Activated gamma-delta T cell (primary cell): ENCODE measurements at places on chromosomes 7 and 10.

DNA sequence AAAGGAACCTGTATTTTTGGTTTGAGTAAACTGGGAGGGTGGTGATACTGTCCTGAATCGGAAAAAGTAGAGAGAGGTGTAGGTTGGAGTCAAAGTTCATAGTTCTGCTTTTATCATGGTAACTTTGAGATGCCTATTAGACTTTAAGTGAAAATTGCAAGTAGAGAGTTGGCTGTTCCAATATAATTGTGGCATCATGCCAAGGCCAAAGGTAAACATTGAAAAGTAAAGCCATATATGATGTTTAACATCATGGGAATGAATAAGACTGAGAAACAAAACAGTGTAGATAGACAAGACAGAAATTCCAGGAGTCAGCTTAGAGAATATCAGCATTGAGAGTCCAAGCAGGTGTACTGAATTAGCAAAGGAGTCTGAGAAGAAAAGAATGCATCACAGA, 570.9 kb downstream of the HTR7 start:
- DNase-seq, result no peak

- no peak for DNase-seq
Measured at GRCh38 chr7:29454899-29455451, 108.7 kb upstream of the PRR15 start.

GRCh38 chr7:90210981-90211380, 559 bp upstream of the STEAP2 start:
- no peak for DNase-seq

DNA sequence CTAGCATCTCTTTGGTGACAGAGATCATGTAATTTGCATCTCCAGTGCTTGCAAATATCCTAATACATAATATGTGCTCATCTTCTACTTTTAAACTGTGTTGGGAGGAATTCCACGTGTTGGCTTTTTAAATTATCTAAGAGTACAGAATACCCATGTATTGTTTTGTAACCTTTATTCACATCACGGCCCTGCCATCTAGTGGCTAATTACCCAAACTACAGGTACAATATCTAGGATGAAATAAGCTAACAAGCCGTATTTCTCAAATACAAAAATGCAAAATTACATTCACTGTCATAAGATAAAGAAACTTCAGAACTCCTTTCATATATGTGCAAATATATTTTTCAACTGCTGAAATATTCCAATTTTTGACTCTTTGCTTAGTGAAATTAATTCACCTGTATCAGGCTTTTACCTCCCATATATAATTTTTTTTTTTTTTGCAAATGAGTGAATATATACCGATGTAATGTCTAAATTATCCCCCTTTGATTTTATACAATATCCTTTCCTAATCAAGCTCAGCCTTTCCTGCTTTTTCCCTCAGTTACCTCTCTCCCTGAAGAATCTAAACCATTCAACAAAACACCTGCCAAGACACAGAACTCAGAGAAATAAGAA, 30.3 kb upstream of the LSM8 start:
- DNase-seq, result no peak

DNA sequence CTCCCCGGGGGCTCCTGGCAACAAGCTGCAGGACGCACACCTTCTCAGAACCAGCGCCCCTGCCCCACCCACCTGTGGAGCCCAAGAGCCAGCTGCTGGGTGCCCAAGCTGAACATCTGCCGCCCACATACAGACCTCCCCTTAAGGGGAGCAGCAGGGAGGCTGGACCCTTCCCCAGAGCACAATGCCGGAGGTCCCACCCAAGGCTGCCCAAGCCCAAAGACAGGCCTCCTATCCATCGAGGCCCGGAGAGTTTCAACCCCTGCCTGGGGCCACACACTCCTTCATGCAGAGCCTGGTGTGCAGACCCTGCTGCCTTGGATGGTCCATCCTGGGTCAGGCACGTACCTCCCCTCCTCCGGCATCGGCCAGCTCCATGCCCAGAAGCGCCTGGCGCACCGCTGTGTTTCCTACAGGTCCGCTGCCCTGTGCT, 48.7 kb downstream of the VIPR2 start:
- no peak for DNase-seq

- DNase-seq, result no peak
Measured at GRCh38 chr7:32093415-32094408, 23.5 kb upstream of the PDE1C start.

GRCh38 chr7:33979807-33980355, 74.5 kb downstream of the BMPER start:
- no peak for DNase-seq

DNA sequence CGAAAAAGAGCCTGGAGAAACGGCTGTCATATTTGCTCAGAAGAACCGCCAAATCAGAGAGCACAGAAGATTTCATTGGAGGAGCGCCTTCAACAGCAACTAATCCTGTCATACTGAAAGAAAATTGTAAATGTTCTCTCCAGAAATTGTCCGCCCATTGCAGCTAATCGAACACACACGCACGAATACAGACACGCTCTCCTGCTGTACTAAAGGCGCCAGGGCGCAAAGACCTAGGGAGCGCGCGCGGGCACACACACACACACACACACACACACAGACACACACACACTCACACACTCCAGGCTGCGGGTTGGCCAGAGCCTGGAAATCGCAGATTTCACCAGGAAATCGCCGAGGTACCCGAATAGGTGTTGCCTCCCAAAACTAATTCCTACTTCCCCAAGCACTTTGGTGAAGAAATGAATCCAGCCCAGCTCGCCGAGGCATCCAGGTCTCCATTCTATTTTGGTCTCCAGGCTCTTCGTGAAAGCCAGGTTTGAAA, at the start of gene CHRM2:
CHRM2 (plus strand) TSS at position 157 of the 505 bp plus-strand sequence. CDS start 146,214 bp downstream, outside the sequence.
- DNase-seq, result no peak

GRCh38 chr7:153290066-153290465, 530.5 kb downstream of the ACTR3B start:
- DNase-seq, result no peak

DNA sequence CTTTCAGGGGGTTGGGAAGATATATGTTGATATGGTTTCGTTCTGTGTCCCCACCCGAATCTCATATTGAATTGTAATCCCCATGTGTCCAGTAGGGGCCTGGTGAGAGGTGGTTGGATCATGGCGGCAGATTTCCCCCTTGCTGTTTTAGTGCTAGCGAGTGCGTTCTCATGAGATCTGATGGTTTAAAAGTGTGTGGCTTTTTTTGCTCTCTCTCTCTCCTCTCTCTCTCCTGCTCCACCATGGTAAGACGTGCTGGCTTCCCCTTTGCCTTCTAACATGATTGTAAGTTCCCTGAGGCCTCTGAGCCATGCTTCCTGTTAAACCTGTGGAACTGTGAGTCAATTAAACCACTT, 68.4 kb upstream of the PDZD8 start:
- no peak for DNase-seq

GRCh38 chr7:97381815-97382554, 264.5 kb downstream of the SDHAF3 start:
- no peak for DNase-seq

DNA sequence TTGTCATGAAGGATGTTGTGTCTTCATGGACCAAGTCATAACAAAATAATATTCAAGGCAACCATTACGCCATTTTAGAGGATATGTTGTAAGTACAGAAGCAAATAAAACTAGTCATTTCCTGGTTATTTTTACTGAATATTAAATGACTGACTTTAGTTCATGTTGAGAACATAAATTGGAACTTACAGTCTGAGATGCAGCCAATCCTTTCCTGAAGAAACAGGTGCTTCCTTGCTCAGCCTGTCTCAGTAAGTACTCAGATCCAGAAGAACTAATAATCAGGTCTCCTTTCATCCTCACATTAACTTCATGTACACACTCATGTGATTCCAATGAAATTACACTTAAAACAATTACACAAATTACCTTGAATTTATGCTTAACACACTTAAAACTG, 12.3 kb downstream of the SEMA3A start:
- DNase-seq, result no peak

- DNase-seq, result peak; percentile 55
Measured at GRCh38 chr10:86711513-86712316, 43.4 kb downstream of the LDB3 start.

DNA sequence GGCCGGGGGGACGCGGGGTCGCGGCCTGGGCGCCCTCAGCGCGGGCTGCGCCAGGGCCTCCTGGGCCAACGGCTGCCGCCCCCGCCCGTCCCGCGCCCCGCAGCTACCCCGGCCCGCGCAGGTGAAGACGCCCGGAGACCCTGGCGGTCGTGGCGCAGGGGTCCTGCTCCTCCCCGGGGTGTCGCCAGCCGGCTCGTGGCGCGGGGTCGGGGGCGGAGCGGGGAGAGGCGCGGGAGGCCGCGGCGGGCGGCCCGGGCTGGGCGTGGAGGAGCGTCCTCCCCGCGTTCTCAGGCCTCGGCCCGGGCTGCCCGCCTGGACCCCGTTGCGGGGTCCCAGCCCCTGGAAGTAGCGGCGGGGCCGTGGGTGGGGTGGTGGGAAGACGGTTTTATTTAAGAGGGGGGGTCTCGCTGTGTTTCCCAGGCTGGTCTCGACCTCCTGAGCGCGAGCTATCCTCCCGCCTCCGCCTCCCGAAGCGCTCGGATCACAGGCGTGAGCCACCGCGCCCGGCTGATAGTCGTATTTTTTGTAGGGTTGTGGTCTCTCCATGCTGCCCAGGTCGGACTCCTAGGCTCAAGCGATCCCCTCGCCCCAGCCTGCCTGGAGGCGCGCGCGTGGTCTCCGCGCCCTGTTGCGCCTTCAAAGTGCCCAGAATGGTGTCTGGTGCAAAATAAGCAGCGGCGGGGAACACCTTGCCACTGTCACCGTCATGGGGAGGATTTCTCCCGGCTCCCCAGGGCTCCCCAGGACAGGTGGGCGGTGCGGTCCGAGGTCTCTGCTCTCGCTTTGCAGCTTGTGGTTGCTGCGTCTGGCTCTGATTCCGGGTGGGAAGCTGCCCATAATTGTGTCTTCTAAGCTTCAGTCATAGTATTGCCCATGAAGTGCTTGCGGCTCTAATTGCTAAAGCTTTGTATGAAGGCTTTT, 15.3 kb upstream of the SUN1 start:
- DNase-seq, result no peak

- DNase-seq, result no peak
Measured at GRCh38 chr7:194252-195009, 2.1 kb downstream of the FAM20C start.

GRCh38 chr7:128833148-128833945, 3.1 kb downstream of the FLNC start:
- no peak for DNase-seq
